Immature natural killer cell (primary cell): ENCODE measurements at places on chromosomes 2 and 18.

- H3K27me3 ChIP-seq = peaks cover 4% of the 10 kb centered on the region
- H3K4me3 ChIP-seq = no peak overlapping the region
- H3K36me3 ChIP-seq = no peaks in the 10 kb centered on the region
- DNase-seq = no peak
- no peak overlapping the region for H3K27ac ChIP-seq
These were observed 216.6 kb downstream of the HNMT start for GRCh38 chr2:138180692-138181386.

DNA sequence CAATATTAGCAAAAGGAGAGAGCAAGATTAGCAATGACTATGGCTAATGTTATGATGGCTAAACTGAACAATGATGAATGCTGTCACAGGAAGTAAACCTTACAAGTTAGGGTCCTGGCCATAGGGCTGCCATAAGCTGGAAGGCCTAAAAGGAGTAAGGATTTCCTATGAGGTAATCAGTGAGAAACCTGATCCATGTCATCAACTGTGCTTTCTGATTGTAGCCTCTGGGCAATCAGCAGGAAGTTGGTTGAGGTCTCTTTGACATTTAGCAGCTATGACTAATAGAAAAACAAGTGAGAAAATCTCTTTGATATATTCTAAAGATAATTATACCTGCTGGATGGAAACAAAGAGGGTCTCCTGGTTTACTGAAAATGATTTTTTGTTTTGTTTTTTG is 193.0 kb downstream of the RAB3GAP1 start:
- H3K4me1 ChIP-seq = peaks cover 3% of the 10 kb centered on the region
- peak; percentile 3 for DNase-seq
- H3K36me3 ChIP-seq = peaks cover 5% of the 10 kb centered on the region

GRCh38 chr2:152890736-152891135 is 172.3 kb downstream of the ARL6IP6 start:
- peaks cover 8% of the 10 kb centered on the region for H3K27me3 ChIP-seq
- H3K36me3 ChIP-seq = no peaks in the 10 kb centered on the region
- H3K4me1 ChIP-seq = no peaks in the 10 kb centered on the region
- H3K4me3 ChIP-seq = no peak overlapping the region

DNA sequence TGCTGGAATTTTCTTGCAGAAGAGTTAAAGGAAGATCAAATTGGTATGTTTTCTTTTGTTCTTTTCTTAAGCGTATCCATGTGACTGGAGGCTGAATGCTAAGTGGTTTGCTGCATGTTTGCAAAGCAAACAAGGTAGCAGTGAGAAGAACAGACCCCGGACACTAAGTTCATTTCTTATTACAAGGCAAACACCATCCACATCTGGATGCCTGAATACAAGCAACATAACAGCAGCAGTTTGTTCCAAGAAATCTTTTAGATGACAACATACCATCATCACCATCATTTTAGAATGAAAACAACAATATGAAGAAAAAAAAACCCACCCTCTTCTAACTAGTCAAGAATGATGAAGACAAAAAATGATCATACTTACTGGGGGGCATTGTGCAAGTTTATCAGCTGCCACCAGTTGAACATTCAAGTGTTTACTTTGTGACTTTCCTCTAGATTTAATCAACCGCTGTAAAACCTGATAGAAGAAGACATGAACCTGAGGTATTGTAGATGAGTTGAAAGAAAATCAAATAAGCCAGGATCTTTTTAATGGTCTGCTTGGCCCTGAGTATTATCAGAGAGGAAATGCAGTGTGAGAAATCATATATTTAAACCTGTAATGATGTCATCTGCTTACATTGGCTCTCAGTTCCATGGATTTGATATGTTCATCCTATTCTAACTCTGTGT is 25.0 kb upstream of the ARL5A start:
- no peak for DNase-seq
- H3K36me3 ChIP-seq = no peaks in the 10 kb centered on the region
- H3K27me3 ChIP-seq = peaks cover under 1% of the 10 kb centered on the region
- H3K4me1 ChIP-seq = no peaks in the 10 kb centered on the region
- no peak overlapping the region for H3K27ac ChIP-seq
- H3K4me3 ChIP-seq = no peak overlapping the region

- no peak overlapping the region for H3K27ac ChIP-seq
- H3K36me3 ChIP-seq = no peaks in the 10 kb centered on the region
- peaks cover 4% of the 10 kb centered on the region for H3K27me3 ChIP-seq
- no peaks in the 10 kb centered on the region for H3K4me1 ChIP-seq
- H3K4me3 ChIP-seq = no peak overlapping the region
These were observed 165.5 kb upstream of the ACVR2A start for GRCh38 chr2:147679191-147679954.
